Activated gamma-delta T cell treated with anti-CD3 and anti-CD28 coated beads, Interleukin-2, amount 50 U/mL, for 16 hours (primary cell): ENCODE measurements at places on chromosomes 12 and 14.
A peak's percentile ranks its signal among the peaks of the same experiment; 100 is the strongest.

DNA sequence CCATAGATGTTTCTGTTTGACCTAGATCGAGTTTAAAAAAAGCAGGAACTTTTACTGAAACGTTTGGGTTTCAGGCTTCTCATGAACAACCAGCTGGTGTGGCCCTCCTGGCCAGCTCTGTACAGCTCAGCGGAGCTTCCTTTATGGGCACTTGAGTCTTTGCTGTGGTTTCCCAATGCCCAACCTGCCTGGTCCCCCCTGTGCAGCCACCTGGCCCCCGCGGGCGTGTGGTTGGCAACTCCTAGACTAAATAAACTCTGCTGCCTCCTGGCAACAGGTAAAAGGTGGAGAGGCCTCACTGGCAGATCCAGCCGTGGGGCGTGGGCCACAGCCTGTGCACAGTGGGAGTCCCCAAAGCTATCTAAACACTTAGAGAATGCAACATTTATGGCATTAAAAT is 38.7 kb downstream of the ADGRD1 start:
- no peak for DNase-seq

DNA sequence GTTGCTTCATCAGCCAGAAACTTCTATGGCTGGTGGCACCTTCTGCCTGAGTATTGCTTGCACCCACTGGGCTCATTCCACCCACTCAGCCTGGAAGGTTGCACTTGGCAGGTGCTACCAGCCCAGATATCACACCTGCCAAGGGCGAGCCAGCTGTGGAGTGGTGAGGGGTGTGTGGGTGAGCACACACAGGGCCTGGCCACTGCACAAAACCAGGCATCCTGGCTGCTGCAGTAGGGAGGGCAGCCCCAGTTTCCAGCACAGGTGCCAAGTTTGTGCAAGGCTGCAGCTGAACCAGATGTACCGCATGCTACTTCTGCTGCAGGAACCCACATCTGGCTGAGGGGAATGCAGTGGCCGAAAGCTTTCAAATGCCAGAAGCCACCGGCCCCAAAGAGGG is 1147.8 kb downstream of the FSCB start:
- DNase-seq: no peak

GRCh38 chr14:24207104-24207551 is 1.6 kb downstream of the TSSK4 start:
- DNase-seq: no peak

- DNase-seq: no peak
Measured at GRCh38 chr12:5230156-5230555, 186.5 kb downstream of the KCNA5 start.

DNA sequence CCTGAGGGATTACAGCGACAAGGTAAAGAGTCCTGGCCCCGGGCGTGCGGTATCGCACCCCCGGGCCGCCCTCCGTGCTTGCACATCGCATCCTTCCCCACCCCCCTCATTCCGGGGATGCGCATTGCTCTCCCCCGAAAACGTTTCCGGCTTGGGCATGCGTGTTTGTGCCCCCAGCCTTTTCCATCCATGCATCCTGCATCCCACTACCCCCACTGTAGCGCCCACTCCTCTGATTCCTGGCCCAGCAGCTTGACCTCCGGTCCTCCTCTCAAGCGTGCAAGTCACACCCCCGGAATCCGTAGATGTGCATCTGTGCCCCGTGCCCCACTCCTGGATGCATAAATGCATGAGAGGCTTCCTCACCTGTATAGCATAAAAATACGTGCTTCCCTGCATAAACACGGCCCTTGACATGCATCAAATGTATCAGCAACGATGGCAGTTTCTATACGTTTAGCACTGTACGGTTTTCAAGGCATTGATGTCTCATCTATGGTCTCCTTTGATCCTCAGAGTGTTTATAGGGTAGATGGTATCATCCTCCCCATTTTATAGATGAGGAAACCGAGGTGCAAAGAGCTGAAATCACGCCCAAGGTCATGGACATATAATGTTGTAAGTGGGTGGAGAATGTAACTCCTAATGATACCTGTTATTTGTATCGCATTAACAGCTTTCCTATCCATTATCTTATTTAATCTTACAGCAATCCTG is 484 bp downstream of the RIC8B start:
- no peak for DNase-seq

GRCh38 chr12:24760162-24760561 is 188.7 kb downstream of the BCAT1 start:
- no peak for DNase-seq

- no peak for DNase-seq
Measured at GRCh38 chr14:95123891-95124579, 33.3 kb downstream of the DICER1 start.

DNA sequence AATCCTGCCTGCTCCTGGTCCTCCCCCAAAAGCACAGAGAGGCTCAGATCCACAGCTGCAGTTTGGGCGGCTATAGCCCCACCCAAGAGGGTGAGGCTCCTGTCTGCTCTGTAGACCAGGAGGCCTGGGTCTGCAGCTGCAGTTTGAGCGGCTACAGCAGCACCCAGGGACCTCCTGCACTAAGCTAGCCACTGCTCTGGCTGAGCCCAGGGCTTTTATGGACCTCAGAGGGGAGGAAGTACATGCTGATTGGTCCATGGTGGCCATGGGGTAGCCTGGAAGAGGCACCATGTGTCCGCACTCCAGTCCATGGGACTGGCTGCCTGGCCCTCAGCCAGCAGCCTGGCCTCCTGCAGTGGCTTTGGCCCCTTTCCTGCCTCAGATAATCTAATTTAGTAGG is 49.6 kb upstream of the GSC start:
- DNase-seq: no peak

DNA sequence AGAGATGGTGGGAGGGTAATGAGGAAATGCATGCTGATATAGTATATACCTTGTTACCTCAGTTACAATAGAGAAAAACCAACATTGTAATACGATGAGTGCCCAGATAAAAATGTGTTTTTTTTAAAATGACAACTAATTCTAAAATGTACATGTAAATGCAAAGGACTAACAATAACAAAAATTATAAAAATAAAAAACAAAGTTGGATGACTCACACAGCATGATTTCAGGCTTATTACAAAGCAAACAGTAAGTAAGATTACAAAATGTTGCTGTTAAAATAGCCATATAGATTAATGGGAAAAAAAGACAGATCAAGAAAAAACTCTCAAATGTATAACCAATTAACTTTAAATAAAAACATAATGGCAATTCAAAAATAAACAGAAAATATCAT is 1099.4 kb downstream of the FSCB start:
- no peak for DNase-seq

- DNase-seq: no peak
Measured at GRCh38 chr12:64590183-64590582, 20.1 kb upstream of the RASSF3 start.

DNA sequence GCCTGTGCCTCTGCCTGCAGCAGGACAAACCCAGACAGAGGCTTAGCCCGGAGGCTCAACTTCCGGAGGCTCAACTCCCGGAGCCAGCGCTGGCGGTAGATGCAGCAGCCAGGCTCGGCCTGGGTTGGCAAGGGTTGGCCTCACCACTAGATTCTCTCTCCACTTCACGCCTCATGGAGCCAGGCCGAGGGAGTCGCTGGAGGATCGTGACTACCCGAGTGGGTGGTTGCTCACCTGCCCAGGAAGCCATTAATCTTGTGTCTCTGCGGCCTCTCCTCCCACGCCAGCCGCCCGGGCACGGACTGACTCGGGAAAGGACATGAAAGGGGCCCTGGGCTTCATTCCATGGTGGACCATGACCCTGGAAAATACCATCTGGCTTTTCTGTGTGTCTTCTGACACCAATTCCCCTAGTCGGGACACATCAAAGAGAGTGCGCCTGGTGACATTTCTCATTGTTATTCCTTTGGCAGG is 20.8 kb downstream of the ESRRB start:
- no peak for DNase-seq

GRCh38 chr14:44803239-44803905 is 158.4 kb downstream of the KLHL28 start:
- no peak for DNase-seq

DNA sequence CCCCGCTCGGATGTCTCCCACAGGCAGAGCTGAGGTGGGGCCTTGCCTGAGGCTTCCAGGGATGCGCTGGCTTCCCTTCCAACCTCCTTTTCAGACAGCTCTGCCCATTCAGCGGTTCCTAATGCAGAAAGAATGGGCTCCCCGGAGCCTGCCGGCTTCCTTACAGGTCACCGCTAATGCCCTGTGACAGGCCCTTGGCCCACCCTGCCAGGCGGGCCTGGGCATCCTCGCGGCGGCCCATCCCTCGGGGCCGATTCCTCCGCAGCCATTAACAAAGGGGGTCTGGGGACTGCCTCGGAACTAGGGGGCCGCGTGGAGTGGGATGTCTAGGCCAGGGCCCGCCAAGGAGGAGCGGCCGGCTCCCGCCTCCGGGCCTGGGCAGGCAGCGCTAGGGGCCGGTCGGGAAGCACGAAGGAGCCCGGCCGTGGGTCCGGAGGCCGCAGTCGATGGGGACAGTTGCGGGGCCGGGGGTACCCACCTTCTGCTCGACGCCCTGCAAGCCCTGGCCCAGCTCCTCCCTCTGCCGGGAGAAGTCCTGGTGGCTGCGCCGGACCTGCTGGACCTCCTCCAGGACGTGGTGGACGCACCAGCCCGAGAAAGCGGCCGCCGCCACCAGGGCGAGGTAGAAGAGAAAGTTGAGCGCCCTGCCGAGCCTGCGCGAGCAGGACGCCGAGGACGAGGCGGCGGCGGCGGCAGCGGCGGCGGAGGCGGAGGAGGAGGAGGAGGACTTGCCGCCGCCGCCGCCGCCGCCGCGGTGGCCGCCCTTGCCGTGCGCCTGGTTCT is 738 bp downstream of the CKAP4 start:
- DNase-seq: peak; percentile 40

GRCh38 chr14:58812050-58812910 is 174.5 kb downstream of the DACT1 start:
- DNase-seq: no peak

- no peak for DNase-seq
Measured at GRCh38 chr12:122282061-122282460, 15.8 kb upstream of the VPS33A start.

GRCh38 chr12:71605039-71605438 is 58.6 kb downstream of the ZFC3H1 start:
- no peak for DNase-seq

GRCh38 chr12:105764216-105764835 is 374.4 kb downstream of the NUAK1 start:
- DNase-seq: no peak

- no peak for DNase-seq
Measured at GRCh38 chr14:57712102-57712501, 153.8 kb downstream of the SLC35F4 start.

DNA sequence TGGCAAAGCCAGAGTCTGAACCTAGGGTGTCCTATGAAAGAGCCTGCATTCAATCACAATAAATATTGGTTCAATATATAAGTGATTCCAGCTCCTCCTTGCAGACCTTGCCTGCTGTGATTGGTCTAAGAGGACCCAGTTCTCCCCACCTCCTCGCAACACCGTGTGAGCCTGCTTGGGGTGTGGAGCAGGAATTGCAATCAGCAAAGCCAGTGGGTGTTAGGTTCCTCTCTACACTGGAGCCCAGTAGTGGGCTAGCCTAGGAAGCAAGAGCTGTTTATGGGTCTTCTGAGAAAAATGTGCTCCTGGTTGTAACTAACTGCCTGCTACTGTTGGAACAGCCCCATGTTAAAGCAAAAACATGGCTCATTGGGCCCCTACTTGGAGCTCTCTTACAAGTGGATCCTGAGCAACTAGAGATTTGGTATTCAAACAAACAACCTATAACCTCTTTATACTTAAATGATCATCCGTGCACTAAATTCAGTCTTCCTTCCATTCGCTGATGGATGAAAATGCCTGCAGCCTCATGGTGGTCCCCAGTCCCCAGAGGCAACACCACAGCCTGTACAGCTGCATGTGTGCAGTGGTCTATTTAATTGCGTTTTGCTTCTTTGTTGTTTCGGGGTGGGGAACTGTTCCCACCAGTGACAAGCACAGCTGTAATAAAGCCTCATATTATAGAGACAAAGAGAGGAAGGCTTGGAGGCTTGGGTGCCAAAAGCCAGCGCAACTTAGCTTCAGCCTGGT is 3.7 kb upstream of the SELPLG start:
- no peak for DNase-seq

GRCh38 chr14:70898111-70898745 is 9.0 kb upstream of the PCNX1 start:
- no peak for DNase-seq

DNA sequence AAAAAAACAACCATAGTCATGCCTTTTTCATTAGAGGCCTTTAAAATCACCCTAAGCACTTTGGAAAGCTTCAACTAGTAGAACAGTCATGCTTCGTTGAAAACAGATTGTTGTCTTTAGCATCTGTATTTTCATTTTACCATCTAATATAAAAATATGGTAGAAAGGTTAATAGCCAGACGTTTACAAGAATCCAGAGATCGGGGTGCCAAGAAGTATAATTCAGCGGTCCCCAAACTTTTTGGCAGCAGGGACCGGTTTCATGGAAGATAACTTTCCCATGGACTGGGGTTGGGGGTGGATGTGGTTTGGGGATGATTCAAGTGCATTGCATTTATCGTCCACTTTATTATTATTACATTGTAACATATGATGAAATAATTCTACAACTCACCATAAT is 138.4 kb downstream of the GLT1D1 start:
- no peak for DNase-seq

DNA sequence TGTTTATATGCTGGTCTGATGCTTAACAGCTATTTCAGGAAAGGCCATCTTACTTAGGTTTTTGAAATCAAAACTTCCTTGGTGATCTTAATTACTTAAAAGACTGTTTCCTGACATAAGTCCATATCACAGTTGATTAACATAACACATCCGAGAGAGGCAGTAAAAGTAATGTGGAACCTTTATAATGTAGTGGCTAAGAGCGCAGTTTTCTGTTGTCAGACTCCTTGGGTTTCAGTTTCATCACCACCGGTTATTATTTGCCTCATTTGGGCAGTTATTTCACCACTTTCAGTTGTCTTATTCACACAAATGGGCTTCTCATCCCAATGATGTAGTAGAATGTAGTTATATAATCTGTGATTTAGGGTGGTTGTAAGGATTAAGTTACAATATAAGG is 30.9 kb downstream of the TBC1D15 start:
- DNase-seq: no peak

DNA sequence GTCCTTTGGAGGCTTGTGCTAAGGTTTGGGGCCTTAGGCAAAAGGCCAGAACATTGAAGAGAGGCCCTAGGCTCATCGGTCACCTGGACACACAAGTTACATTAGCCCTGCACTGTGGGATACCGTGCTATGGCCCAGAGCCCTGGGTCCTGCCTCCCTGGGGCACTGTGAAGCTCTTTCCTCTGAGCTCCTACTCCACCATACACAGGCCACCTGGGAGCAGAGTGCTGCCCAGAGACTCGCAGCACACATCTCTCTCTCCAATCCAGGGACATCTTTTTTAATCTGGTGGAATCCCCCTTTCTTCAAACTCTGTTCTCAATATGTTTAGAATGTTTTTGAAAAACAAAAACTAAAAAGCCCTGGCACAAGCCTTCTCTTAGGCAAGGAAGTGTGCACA is 314.2 kb upstream of the RGS6 start:
- no peak for DNase-seq

DNA sequence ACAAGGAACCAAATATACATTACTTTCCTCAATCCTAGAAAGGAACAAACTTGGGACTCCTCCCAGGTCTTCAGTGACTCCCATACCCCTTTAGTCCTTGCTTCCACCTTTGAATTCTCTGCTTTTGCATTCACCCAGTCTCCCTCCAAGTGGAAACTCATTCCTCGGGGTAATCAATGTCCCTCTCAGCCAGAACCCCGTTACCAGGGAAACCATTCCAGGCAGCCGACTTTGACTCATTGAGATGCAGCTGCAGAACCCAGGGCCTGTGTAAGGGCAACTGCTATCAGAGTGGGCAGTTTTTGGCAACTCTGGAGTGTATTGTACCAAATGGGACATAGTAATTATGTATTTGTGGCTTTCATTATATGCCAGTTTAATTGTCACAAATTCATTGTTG is 186.2 kb downstream of the NRXN3 start:
- DNase-seq: no peak
